Thoracic aorta (tissue), 2 donors: ENCODE measurements at places on chromosomes 5 and 9.

DNA sequence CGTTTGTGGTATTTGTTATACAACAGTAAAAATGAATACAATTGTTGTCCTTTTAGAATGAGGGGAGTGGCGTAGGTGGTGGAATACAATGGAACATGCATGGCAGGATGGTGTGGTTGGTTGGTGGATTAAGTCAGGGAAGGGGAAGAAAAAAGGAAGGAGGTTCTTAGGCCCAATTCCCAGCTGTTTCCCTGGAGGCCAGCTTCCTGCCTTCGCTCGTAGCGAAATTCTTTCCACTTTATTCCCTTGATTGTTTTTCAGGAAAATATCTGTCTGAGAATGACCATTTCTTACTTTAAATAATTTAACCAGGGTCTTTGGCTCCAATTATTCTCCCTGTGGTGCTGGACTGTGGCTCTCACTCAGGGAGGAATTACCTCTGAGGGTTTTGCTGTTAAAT, 24.1 kb upstream of the DMAC1 start:
- H3K27me3 ChIP-seq, result no peaks in the 10 kb centered on the region
- H3K4me1 ChIP-seq, result peaks cover 5% of the 10 kb centered on the region
- H3K4me3 ChIP-seq, result no peak overlapping the region
- H3K27ac ChIP-seq, result no peak overlapping the region
- no peaks in the 10 kb centered on the region for H3K36me3 ChIP-seq
- no peak for DNase-seq

DNA sequence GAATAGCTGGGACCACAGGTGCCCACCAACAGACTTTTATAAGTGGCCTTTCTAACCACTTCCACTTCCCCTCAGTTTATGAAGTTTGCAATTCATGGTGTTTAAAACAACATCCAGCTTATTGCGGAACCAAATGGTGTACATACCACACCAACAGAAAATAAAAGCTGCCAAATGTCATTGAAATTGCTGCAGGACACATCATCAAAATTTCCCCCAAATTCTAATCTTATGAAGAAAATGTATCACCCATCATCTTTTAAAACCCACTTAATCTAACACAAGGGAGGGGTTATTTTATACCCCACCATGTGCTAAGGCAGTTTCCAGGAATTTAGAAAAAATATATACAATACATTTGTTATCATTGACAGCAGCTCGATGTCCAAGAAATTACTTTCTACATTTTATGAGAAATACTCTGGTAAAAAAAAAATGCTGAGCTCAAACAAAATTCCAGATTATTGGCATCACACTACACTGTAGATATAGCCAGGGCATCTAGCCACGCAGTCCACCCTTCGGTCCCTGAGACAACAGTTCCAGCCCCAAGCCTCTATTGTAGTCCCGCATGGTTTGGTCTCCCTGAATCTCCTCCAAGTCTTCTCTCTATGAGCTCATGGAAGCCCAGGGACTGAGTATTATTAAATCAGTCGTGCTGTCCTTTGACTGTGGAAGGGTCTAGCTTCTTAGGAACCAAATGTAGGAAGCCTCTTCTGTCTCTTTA, 372.8 kb upstream of the SLC30A5 start:
- no peaks in the 10 kb centered on the region for H3K36me3 ChIP-seq
- no peaks in the 10 kb centered on the region for H3K4me1 ChIP-seq
- no peak overlapping the region for H3K4me3 ChIP-seq
- no peaks in the 10 kb centered on the region for H3K27me3 ChIP-seq
- DNase-seq, result no peak

DNA sequence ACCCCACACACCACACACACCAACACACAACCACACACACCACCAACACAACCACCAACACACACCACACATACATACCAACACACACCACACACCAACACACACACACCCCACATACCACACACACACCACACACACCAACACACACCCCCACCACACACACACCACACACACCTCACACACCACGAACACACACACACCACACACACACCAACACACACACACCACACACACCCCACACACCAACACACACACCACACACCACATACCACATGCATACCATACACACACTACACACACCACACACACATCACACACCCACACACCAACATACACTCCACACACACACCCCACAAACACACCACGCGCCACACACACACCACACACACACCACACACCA, 171.4 kb downstream of the GOLPH3 start:
- no peak for DNase-seq
- H3K4me1 ChIP-seq, result no peaks in the 10 kb centered on the region
- no peak overlapping the region for H3K27ac ChIP-seq
- no peaks in the 10 kb centered on the region for H3K27me3 ChIP-seq
- H3K36me3 ChIP-seq, result no peaks in the 10 kb centered on the region
- no peak overlapping the region for H3K4me3 ChIP-seq

DNA sequence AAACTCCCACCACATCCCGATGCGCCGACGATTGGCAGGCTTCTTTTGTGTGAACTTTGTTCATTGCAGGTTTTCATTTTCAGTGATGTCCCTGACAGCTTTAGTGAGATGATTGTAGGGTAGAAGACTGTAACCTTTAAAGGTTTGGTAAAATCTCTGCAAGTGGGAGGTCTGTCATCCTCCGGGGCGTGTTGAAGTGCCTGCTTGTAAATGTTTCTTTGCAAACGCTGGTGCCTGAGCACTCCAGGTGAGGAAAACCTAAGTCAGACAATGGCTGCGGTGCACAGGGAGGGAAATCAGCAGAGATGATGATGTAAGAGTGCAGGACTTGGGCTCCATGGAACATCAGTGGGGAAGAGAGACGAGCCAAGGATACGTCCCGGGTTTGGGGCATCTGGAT, 228.1 kb downstream of the DRD1 start:
- H3K27me3 ChIP-seq, result no peaks in the 10 kb centered on the region
- peak overlapping the region; percentile 89 for H3K27ac ChIP-seq
- H3K4me1 ChIP-seq, result peaks cover 24% of the 10 kb centered on the region
- no peak for DNase-seq
- no peaks in the 10 kb centered on the region for H3K36me3 ChIP-seq
- no peak overlapping the region for H3K4me3 ChIP-seq

DNA sequence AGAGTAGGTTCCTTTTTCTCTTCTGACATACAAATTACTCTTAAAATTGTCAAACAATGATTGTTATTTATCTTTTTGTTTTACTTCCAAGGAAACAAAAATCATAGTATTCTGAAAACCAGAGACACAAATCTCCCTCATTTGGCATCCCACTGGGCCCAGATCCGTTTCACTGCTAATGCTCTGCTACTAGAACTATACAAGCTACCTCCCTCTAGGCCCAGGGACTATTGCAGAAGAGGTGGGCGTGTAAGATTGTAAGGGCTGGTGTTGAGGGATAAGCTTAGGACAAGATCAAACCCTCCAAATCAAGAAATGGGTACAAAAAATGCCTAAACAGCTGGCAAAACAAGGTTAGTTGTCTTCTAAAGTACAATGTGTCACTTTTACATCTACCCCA, 928.9 kb upstream of the CDH10 start:
- H3K4me3 ChIP-seq, result no peak overlapping the region
- no peak for DNase-seq
- H3K4me1 ChIP-seq, result no peaks in the 10 kb centered on the region
- H3K27ac ChIP-seq, result no peak overlapping the region

DNA sequence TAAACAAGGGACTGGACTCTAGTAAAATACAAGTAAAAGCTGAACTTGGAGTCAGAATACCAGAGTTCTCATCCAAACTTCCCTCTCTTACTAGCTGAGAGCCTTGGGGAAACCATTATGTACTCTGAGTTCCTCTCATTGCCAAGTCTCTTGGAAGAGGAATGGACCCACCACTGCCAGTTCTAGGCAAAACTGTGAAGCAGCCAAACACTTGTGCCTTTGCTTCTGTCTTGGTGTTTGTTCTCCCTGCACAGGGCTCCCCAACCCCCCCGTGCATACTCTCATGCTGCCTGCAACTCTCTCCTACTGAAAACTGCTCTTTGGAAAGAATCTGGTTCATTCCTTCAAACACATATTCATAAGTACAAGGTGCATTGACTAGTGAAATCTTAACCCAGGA, 102.6 kb downstream of the PDZD2 start:
- no peak overlapping the region for H3K4me3 ChIP-seq
- H3K27me3 ChIP-seq, result no peaks in the 10 kb centered on the region
- H3K27ac ChIP-seq, result peak overlapping the region; percentile 8
- no peak for DNase-seq
- peaks cover 9% of the 10 kb centered on the region for H3K4me1 ChIP-seq
- H3K36me3 ChIP-seq, result no peaks in the 10 kb centered on the region

DNA sequence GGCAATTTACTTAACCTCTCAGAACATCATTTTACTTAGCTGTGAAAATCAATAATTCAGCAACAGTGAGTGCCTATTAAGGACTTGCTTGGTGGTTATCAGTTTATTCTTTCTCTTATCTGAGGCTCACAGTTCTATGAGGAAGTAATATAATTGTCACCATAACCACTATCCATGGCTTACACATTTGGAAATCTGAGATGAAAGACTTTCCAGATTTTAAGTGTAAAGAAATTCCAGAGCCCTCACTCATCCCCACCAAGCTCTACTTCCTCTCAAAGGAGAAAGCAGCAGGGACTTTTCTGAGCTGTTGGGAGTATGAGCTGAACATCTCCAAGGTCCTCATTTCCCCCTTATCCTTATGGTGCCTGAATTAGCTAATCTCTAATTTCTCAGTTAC, 321.5 kb downstream of the FBXL7 start:
- peaks cover 18% of the 10 kb centered on the region for H3K4me1 ChIP-seq
- H3K4me3 ChIP-seq, result no peak overlapping the region
- no peak overlapping the region for H3K27ac ChIP-seq

DNA sequence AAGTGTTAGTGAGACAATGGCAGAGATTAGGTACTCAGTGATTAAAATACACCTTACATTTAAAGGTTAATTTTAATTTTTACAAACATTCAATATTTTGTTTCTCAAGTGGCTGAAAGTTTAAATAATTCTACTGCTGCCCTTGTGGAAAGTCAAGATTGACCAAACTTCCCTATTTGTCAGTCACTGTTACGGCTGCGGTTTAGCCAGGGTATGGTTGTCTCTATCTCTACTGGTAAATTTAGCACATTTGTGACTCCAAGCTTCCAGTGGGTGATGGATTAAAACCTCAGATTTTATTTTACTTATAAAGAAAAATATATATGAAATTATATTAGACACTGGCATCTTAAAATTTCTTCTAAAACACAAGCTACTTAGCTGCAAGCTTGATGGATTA, 368.4 kb downstream of the CDH18 start:
- no peak overlapping the region for H3K27ac ChIP-seq
- DNase-seq, result no peak
- no peaks in the 10 kb centered on the region for H3K27me3 ChIP-seq
- H3K36me3 ChIP-seq, result no peaks in the 10 kb centered on the region
- no peak overlapping the region for H3K4me3 ChIP-seq
- no peaks in the 10 kb centered on the region for H3K4me1 ChIP-seq

DNA sequence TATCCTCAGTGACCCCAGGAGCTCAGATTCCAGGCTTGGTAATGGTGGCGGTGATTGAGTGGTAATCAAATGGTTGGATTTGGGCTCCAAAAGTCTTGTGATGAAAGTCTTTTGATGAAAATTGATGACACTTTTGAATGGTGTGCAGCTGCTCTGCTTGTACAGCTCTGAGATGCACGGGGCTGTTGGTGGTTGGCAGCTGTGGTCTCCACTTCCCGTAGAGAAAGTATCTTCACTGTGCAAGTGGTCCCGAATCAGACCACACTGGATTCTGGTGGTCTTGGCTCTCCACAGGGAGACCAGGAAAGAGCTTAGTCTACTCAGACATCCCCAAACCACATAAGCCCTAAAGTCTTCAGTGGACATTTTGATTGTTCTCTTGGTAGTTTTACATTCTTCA, 96.6 kb downstream of the MARCHF11 start:
- no peak overlapping the region for H3K27ac ChIP-seq
- H3K4me1 ChIP-seq, result no peaks in the 10 kb centered on the region
- H3K36me3 ChIP-seq, result no peaks in the 10 kb centered on the region
- no peak overlapping the region for H3K4me3 ChIP-seq
- DNase-seq, result no peak
- no peaks in the 10 kb centered on the region for H3K27me3 ChIP-seq

DNA sequence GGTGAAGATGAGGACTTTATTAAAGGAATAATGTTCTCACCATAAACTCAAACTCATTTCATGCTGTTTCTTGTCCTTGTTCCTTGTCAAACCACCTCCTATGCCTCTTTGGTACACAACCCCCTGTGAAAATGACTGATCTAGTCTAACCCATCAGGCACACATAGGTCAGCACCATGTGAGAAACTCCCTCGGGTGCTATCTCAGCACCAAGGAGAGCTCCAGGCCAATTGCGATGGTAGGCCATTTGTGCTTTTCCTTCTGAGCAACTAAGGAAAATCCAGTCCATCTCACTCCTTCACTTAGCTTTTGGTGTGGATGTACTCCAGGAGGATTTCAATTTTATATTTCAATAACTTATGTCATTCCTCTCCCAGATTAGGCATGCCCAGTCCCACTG, 199.8 kb downstream of the ZNF608 start:
- no peaks in the 10 kb centered on the region for H3K36me3 ChIP-seq
- H3K27me3 ChIP-seq, result no peaks in the 10 kb centered on the region
- no peak overlapping the region for H3K4me3 ChIP-seq
